ENCODE measurements at places on chromosomes 5 and 9.

- DNase-seq, result no peak
These were observed 65.5 kb upstream of the TNC start for GRCh38 chr9:115183436-115183835.

DNA sequence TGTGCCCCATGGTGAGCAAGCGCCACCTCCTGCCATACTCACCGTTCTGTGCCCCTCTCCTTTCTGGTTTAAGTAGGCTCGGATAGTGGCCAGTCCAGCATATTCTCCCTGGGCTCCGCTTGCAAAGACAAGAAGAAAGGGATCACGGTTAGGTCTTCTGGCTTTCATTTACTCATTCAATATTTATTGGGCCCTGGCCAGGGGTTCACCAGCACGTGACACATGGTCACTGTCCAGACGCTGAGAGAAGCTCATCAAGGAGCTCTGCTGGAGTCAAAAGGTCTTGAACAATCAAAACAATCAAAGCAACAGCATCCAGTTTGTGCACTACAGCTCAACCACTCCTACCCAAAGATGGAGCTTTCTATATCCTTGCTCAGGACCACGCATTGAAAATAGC is 80.2 kb downstream of the GLDC start:
- DNase-seq, result no peak

GRCh38 chr5:6193310-6193709 is 185.0 kb downstream of the MED10 start:
- DNase-seq, result no peak

DNA sequence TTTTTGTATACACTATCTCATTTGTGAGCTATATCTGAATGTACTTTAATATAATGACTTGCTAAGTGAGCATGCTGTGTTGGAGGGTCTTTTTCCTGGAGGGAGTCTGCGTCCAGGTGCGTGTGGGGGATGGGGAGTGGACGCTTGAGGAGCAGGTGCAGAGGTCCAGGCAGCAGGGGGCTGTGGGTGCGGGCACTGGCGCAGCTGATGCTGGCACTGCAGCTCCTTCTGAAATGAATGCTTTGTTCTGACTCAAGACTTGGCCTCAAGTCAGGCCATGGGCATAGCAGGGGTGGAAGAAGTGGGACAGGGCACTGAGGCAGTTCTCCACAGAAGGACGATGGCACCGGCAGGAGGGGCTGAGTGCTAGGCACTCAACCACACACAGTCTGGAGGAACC is 165.7 kb upstream of the IRX1 start:
- no peak for DNase-seq

DNA sequence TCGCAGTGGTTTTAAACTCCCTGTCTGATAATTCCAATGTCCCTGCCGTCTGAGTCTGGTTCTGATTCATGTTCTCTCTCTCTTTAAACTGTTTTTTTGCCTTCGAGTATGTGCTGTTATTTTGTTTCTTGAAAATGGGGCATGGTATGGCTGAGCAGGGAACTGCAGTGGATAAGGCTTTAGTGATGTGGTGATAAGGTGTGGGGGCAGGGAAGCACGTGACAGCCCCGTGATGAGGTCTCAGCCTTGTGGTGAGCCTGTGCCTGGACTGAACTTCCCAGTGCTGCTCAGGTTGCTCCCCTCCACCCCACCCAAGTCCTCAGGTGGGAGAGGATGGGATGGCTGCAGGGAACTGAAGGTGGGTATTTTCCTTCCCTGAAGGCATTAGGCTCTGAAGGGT is 5.5 kb upstream of the ZNF354B start:
- DNase-seq, result no peak

DNA sequence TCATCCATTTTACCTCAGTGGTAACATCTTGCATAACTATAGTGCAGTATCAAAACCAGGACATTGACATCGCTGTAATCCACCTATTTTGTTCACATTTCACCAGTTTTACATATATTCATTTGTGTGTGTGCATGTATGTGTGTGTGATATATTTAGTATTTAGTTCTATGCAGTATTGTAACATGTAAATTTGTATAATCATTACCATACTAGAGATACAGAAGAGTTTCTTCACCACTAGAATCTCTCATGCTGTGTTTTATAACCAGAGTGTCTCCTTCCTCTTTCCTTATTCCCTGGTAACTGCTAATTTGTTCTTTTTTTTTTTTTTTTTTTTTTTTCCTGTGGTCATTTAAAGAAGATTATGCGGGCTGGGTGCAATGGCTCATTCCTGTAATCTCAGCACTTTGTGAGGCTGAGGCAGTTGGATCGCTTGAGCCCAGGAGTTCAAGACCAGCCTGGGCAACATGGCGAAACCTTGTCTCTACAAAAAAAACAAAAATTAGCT is 11.0 kb downstream of the RASA1 start:
- no peak for DNase-seq

GRCh38 chr9:12798066-12798770 is 23.4 kb downstream of the LURAP1L start:
- no peak for DNase-seq

Measured in HuH-7 (cell line).